ENCODE measurements at places on chromosomes 4 and X.

DNA sequence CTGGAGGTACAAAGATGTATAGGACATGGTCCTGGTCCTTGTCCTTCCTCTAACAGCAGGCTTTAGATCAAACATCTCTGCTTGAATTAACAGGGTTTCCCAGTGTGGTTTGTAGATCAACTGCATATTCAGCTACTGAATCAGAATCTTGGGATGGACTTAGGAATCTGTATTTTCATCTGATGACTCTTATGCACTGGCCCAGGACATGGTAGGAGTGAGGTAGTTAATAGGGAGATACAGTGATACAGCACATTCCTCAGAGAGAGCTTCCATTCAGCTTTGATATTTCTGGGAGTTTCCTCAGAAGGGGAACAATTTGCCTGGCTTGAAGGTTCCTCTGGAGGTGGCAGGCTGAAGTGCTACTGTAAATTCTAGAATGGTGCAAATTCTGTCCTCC lies 203.1 kb downstream of the LARP7 start:
- no peak for DNase-seq

GRCh38 chr4:105147016-105147552 lies 408 bp downstream of the TET2 start:
- DNase-seq = no peak

DNA sequence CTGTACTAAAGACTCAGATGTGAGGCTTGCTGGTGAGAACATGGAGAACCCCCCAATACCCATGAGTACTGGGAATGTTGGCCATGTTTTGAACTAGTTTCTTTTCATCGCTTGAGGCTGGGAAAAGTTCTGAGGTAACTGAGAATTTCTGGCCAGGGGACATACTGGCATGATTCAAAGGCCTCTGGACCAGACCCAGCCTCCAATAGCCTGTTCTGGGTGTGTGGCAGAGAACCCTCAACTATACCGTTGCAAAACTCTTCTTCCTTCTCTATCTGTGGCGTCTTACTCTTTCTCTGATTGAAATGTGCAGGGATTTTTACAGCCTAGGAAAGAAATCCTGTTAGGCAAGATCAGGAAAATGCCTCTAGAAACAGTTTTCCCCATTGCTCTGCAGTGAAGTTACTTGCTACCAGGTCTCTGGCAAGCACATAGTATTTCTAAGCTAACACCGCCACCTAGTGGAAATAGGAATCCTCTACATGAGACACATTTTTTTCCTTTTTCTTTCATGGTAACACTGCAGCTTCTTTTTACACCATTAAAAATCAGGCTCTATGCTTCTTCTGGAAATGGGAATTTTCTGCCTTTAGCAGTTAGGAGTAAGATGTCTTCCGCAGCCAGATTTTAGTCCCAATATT lies 170.7 kb upstream of the ZCCHC13 start:
- DNase-seq = peak; percentile 1

- DNase-seq = no peak
Measured at GRCh38 chr4:83629945-83630721, 94.2 kb downstream of the GPAT3 start.

DNA sequence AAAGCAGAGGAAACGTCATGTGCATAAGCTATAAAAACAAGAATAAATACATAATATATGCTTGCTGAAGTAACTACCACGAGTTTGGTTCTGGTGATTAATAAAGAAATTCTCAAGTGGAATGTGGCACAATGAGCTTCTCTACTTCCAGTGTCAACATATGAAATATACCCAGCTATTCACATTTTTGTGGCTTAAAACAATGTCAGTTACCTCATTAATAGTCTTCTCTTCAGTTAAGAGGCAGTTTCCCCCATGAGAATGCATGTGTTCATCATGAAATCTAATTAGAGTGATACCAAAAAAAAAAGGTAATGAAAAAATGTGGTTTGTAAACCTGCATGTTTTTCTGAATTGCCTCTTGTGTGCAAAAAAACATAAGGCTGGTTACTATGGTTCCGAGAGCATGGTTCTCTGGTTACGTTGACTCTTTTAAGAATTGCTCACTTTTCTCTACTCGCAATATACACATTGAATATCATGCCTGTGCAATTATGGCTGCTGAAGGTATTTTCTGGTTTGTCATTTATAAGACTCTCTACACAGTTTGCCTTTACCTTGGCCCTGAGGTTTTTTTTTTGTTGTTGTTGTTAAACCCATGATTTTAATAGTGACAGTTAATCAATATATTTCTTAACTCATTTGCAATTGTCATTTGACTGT lies 108.2 kb downstream of the PCDH7 start:
- no peak for DNase-seq

GRCh38 chr4:161894014-161894413 lies 269.8 kb downstream of the FSTL5 start:
- no peak for DNase-seq

DNA sequence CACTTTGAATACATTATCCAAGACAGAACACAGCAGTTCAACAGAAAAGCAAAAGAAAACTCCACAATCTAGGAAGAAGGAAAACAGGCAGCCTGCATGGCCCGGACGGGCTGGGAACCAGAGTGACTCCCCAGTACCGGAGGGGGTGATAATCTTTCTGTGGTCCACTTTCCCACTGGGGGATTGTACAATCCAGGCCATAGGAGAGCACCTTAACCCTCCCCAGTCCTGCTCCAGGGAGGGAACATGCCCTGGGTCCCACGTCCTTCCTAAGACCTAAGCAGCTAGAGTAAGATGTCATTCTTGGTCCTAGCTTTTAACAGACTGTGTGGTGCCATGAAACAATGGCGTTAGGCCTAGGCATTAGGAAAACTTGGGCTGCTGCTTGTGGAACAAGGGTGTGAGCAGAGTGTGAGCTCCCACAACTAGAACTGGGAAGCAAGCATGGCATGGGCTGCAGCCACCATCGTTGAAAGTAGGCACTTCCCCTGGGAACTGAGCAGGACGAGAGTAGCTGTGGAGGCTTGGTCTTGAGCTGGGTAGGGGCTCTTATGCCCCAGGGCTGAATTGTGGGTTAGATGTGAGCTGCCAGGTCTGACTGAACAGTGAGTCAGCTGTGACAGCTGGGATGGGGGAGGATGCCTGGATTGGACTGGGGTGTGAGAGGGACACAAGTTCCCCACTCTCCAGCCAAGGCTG lies 42.4 kb downstream of the NAT8L start:
- no peak for DNase-seq

DNA sequence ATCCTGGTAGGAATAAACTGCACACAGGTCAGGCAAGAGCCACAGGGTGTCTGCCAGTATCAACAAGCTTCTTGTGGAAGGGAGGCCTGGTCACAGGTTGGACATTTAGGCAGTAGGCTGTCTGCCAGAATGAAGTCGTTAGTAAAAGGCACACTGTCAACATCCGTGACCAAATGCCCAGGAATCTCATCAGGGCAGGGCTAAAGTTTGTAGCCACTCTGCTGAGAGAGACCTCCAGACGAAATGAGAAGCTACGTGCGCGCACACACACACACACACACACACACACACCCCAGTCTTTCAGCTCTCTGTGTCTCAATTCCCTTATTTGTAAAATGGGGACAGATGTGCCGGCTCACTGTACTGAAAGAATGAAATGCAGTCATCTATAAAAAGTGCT lies 408.7 kb upstream of the ZFP42 start:
- DNase-seq = no peak

DNA sequence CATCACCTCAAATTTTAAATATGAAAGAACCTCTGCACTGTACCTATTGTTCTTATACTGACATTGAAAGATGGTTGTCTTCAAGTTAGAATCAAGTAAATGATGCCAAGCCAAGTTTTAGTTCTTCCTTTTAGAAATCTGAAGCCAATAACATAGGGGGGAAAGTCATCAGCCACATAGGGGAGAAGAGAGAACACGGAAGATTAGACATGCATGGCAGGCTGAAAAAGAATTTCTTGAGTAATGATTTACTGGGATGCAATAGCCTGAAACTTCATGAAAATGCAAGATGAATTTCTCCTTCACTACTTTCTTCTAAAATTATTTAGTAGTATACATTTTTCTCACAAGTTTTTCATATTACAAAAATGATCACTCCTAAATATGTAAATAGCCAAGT lies 13.6 kb upstream of the EPGN start:
- no peak for DNase-seq

DNA sequence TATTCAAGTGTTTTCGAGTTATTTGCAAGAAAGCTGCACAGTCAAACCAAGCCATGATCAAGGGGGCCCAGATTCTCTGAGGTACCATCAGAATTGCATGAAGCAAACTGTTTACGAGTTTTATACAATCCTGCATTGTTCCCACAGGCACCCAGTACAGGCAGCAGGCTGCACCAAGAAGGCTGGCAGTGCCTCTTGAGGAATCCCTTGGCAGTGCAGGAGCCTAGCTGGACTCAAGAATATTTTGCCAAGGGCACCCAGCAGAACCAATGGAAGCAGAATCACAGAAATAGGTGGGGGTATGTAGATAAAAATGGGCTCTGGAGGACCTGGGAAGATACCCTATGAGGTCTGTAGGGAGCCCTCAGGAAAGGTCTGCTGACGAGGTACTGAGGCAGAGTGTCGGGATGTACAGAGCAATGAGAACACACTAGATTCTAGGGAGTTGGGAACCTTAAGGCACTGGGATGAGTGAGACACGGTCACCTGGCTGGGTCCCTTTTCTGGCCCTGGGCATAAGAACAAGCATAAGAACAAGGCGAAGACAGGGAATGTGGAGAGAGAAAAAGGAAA lies 2.5 kb upstream of the PLP1 start:
- DNase-seq = no peak

DNA sequence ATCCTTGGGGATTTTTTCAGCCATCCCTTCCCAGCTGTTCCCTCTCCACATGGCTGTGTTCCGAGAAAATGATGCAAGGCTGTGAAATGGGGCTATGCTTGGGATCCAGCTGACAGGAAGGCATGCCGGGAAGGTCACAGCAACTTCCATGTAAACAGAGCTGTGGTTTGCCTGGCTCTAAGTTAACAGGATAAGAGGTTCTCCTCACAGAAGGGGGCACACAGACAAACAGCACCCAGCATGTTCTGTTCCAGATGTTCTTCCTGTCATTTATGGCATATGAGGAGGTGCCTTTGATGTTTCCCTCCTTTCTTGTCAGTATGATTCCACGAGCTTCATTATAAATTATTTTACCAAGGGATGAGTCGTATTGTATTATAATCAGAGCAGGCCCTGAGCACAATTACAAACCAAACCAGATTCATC lies 220.7 kb downstream of the ANTXR2 start:
- no peak for DNase-seq

- DNase-seq = no peak
Measured at GRCh38 chrX:86322913-86323312, 174.7 kb downstream of the DACH2 start.

DNA sequence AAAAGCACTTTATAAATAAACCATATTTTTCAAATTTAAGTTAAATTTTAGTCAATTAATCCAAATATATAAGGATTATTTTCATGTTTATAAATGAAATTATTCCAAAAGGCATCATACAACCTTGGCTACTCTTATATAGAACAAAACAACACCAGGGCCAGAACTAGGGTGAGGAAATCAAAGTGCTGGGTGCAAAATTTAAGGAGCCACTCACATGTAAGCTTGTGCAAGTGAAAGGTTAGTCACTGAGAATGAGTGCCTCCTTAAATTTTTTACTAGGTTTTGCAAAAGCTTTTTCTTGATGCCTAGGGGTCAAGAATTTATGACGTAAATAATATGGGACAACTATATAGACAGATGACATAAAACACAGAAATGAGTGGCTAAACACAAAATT lies 83.4 kb upstream of the COX18 start:
- no peak for DNase-seq

DNA sequence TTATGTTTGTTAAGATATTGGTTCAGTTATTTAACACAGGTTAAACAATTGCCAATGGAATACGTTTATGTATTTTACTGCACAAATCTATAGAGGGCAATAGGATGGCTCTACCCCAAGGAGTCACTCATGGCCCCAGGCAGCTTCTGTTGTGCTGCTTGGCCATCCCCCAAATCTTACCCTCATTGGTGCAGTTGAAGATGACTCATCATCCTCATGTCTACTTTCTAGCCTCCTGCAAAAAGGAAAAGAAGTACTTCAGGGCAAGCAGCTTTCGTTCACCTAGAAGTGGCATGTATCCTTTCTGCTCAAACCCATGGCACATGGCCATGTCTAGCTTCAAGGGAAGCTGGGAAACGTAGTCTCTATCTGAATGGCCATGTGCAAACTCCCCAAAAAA lies 14.2 kb downstream of the PHOX2B start:
- DNase-seq = no peak

GRCh38 chrX:132694382-132694781 lies 205.5 kb upstream of the MBNL3 start:
- no peak for DNase-seq

- no peak for DNase-seq
Measured at GRCh38 chrX:28787206-28787605, 200.0 kb downstream of the IL1RAPL1 start.

GRCh38 chr4:35102066-35102465 lies 1142.2 kb downstream of the ARAP2 start:
- DNase-seq = no peak

DNA sequence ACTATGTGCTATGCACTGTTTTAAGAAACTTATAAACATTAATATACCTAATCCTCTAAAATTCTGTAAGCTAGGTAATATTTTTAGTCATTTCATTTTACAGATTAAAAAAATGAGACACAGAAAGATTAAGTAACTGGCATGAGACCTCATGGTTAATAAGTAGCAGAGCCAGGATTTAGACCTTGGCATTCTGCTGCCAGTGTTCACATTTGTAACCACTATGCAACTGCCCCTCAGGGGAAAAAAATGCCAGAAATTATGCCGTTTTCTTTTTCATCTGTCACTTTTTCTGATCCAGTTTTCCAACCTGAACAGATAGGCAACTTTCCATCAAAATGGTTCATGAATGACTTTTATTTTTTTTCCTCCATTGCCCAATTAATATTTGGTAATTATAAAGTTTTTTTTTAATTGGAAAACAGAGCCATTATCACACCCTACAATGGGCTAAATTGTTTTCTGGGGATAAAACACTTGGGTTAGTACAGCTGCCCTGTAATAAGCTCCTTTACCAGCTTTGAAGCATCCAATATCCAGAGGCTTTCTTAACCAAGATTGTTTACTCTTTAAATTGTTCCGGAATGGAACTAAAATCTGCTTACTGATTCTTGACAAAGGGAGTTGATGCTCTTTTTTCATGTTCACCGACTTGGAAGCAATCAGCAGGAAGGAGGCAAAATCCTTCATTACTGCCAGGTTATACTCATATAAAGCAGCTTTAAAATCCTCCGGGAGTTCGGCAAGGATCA lies 56.4 kb upstream of the DDX60 start:
- DNase-seq = no peak

DNA sequence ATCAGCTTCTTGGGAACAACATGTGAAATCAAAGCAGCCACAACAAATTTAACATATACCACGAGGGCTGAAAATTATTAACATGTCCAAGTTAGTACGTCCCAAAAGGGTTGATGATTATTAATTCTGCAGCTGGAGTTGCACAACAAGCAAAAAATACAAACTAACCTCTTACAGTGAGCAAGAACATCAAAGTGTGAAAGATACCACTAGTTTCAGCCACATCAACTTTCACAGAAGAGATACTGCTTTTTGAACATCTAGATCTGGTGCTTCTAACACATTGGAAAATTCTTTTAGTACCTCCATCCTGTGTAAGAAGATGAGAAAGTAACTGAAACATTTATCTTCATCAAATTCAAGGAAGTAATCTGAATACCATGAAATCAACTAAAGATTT lies 334.1 kb downstream of the PCDH7 start:
- no peak for DNase-seq
